Stimulated activated CD8-positive, alpha-beta memory T cell treated with anti-CD3 and anti-CD28 coated beads, Interleukin-7, amount 100 ng/mL, for 1 hour (primary cell): ENCODE measurements at places on chromosomes 1 and 21.

DNA sequence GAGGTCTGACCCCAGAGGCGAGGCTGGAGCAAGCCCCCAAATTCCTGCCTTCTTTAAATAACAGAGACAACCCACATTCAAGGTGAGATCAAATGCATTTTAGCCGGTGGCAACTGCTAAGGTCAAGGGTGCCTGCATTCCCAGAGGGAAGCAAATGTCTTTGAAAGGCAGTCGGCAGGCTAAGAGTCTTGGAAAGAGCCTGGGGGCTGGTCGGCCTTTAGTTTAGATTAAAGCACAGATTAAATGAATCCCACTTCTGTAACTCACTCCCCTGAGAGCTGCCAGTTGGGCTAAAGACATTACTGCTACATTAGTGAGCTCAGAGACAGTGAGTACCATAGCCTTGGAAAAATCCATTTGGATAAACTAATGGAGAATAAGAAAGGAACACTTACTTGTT is 59.2 kb downstream of the HTR6 start:
- DNase-seq: no peak

DNA sequence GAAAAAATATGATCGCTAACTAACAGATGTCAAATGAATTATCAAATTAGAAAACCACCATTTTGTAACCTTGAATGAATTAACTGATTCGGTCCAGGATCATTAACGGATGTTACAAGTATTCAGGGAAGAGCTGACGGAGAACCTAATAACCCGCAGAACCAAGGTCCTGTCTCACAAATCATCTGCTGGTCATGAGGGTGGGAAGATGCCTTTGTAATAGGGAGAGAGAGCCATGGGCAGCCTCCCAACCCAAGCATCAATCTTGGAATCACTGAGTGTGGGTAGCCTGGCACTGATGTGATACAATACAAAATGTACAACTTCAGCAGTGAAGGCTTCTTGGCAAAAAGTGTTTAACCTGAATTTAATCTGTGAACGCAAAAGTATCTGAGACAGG is 89.6 kb upstream of the CLDN14 start:
- DNase-seq: no peak

DNA sequence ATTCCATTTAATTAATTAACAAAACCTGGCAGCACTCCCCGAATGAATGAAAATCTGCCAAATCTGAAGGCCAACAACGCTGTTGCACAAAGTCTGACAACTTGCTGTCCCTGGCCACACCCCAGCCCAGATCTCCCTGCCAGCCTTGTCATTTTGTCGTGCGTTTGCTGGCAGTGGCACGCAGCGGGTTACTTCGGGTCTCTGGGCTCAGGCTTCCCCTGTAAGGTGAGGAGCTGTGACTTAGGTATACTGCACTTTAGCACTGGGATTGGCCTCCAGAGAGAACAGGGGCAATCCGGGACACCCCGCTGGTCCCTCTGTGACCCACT is 34.3 kb upstream of the SIM2 start:
- DNase-seq: no peak

DNA sequence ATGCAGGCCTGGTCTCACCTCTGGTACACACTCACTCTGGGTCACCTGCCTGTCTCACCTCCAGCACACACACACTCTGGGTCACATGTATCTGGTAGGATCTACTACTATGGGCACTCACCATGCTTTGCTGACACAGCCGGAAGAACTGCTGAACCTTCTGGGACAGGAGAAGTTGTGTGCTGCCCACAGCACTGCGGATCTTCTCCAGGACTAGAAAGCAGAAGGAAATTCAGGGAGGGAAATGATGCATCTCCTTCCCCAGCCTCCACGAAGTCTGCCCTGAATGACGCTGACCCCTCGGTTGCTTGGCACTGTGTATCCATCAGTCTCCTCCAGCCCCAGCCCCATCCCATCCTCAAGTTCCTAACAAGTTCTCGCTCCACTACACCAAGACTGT is 7.9 kb upstream of the SMIM12 start:
- DNase-seq: no peak

DNA sequence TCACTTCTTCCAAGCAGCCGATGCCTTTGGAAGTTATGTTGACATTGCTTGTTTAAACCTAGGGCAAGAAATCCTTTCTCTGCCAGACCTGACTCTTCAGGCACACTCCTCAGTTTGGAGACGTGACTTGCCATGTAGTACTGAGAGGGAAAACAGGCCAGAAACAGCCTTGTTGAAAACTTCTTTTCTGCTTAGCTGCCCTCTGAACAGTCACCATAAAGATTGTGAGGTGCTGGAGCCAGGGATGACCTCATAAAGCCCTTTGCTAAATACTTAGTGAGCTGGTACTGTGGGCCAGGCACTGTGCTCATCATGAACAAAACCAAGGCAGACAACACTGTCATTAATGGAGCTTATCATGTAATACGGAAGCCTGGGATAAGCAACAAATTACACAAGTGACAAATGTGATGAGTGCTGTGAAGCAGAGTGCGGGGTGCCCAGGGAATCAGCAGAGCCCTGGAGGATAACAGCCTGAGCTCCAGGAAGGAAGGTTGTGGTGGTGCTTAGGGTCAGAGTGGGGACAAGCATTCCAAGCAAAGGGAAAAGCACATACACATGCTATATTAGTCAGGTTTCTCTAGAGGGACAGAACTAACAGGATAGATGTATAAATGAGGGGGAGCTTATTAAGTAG is 42.4 kb downstream of the MTARC1 start:
- DNase-seq: no peak
